RPMI7951 (cell line): ENCODE measurements at places on chromosomes 6 and 20. TPM values are rescaled to one million over a fixed set of nuclear protein-coding genes. Genes with fewer than 3 reads are reported as not detected.

FRK gene
- 1.7 and 1.8 TPM in 2 replicates for total RNA-seq

PHF3 gene
- 28.9 and 35.7 TPM in 2 replicates for total RNA-seq

DNA sequence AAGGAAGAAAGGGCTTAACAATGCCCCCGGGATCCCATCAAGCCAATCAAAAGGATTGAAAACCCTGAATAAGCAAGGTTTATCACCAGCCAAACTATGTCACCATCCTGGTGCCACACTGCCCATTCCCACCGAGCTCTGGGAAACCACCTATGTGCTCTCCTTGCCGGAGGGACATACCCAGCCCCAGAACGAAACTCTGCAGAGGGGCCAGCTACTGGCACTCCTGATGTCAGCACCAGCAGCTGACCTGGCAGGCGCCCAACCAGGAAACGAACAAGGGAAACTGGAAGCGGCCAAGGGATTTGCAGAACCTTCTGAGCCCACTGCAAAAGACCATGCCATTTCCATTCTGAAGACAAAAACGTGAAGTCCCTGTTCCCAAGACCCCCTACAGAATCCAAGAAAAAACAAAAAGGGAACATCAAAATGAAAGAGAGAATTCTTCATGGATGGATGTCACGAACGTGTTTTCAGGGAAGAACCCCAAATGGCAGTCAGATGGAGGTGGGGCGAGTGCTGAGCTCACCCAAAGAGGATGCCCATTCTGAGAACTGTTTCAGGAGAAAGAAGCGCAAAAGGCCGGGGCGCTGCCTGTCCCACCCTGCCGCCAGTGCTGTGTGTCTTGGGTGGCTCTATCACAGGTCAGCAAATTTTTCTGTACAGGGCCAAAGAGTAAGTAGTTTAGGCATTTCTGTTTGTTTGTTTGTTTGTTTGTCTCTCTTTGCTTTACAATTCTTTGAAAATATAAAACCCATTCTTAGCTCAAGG is 305.2 kb downstream of the ESR1 start:
- DNase-seq: no peak

LINC00237 gene
- not detected in 2 replicates for total RNA-seq

- no peak for DNase-seq
These were observed 65.6 kb downstream of the TULP4 start for GRCh38 chr6:158377860-158378259.

GRCh38 chr6:32519910-32520258 is 10.2 kb downstream of the HLA-DRB5 start:
- no peak for DNase-seq

MAFB gene
- total RNA-seq: 2.9 and 3.3 TPM in 2 replicates

C20orf173 gene
- total RNA-seq: not detected in 2 replicates

CFAP61 gene
- 0.12 TPM in 1 of 2 replicates, not detected in the other for total RNA-seq

GRCh38 chr6:94254689-94255088 is 835.3 kb upstream of the EPHA7 start:
- DNase-seq: no peak

GPLD1 gene
- total RNA-seq: not detected in 2 replicates

CRISP3 gene
- total RNA-seq: not detected in 2 replicates

- no peak for DNase-seq
These were observed 40.5 kb downstream of the SCGN start for GRCh38 chr6:25692472-25692871.

DNA sequence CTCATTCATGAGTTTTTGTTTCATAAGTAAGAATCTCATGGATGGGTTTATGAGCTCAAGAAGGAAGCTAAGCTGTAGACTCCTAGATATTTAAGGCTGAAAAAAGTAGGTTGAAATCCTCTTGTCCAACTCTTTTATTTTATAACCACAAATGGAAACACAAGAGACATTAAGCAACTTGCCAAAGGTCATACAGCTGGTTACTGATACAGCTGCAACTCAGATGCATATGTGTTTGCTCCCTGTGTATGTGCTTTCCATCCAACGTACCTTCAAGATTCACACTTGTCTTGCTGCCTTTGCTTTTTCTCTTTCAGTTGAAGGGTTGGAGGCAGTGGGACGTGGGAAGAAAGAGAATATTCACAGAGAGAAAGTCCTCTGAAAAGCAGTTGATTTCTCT is 153.5 kb upstream of the STMND1 start:
- DNase-seq: peak; percentile 53

- DNase-seq: no peak
These were observed 325.5 kb downstream of the RNGTT start for GRCh38 chr6:88637761-88638545.

C6orf141 gene
- 0.20 and 0.60 TPM in 2 replicates for total RNA-seq

- DNase-seq: peak; percentile 43
These were observed 30.4 kb downstream of the KCNQ2 start for GRCh38 chr20:63442100-63442493.

GRIK2 gene
- total RNA-seq: 0.88 and 2.0 TPM in 2 replicates

TOP1 gene
- 15.6 and 18.5 TPM in 2 replicates for total RNA-seq

DNA sequence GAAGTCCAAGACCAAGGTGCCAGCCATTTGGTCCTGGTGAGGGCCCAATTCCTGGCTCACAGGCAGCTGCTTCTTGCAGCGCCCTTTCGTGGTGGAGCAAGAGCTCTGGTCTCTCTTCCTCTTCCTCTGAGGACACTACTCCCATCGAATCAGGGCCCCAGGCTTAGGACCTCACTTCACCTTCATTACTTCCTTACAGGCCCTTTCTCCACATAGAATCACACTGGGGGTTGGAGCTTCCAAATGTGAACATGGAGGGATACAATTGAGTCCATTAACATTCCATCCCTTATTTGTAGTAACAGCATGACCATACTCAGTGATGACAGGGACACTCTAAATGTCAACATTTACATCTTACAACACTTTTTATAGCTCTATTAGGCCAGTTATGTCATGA is 2.3 kb downstream of the RAMACL start:
- no peak for DNase-seq

CHRNA4 gene
- total RNA-seq: not detected in 2 replicates

DNA sequence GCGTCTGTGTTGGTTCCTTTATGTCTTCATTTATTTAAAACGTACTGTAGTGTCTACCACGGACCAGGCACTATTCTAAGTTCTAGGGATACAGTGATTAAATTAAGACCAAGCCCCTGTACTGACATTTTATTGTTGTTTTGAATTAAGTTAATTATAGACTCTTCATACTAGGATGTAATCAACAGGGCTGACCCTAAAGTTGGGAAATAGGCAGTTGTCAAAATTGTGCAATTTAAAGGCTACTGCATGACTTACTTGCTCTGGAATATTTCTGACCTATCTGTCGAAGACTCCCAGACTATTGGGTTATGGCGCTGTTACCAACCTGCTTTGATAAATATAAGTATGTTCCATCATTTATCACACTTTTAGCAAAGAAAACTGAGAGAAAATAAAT is 6.7 kb downstream of the MYO6 start:
- no peak for DNase-seq

GRCh38 chr20:62305765-62306413 is 3.1 kb downstream of the ADRM1 start:
- peak; percentile 53 for DNase-seq

- DNase-seq: no peak
These were observed 5.8 kb downstream of the DSP start for GRCh38 chr6:7547315-7547714.

DNA sequence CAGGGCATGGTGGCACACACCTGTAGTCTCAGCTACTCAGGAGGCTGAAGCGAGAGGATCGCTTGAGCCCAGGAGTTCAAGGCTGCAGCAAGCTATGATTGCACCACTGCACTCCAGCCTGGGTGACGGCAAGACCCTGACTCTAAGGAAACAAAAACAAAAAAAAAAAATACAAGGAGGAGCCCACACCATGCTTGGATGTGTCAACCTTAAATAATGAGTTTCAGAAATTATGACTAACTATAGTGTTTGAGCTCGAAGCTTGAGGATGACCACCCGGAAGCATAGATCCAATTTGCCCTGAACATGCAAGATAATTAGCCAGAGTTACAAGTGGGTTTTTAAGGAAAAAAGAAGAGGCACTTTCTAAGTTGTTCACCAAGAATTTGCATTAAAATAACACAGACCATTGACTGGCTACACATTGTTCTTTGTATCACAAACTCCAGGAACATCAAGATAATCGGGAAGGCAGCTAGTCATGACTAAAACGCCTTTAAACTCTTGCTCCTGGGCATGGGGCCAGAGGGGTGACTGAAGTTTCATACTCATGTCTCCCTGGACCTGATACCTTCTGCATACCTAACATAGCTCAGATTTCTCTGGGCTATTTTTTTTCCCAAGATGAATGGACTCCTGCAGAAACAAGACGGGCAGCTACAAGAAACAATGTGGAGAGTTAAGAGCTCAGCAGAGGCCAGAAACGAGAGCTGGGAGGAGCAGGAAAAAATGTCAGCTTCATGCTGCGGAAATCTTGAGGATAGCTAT is 289.6 kb downstream of the PREX1 start:
- peak; percentile 46 for DNase-seq

- DNase-seq: no peak
These were observed 103.9 kb downstream of the AIG1 start for GRCh38 chr6:143164565-143165105.

DNA sequence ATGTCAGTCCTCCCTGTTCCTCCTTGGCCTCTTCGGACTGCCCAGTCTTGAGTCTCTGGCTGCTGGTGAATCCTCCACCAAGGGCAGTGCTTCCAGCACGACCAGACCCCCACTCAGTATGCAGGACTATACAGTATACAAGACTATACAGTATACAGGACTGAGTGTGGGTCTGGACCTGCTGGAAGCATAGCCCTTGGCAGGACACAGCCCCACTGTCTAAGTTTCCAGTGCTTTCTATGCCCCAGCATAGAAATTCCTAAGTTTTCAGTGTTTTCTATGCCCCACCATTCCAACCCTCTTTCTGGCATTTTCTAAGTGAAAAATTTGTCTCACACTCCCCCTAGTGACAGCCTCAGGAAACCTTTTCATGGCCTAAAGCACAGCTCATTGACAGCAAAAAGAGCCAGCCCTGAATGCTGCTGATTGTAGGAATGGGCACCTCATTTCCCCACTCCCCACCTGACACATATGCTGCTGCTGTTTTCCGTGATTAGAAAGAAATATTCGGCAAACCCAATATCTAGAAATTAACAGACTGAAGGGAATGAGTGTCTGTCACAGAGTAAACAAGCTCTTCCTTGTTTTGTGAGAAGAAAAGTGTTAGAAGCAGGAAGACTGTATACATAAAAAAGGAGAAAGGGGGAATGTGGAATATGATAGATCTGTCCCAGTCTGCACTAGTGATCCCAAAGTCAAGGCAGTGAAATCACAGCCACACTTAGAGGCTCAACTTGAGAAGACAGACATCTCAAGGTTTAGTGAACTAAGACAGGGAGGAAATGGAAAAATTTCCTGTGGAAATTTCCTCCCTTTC is 206.9 kb downstream of the IBTK start:
- DNase-seq: peak; percentile 68

SCAF8 gene
- 18.3 and 21.4 TPM in 2 replicates for total RNA-seq

DNA sequence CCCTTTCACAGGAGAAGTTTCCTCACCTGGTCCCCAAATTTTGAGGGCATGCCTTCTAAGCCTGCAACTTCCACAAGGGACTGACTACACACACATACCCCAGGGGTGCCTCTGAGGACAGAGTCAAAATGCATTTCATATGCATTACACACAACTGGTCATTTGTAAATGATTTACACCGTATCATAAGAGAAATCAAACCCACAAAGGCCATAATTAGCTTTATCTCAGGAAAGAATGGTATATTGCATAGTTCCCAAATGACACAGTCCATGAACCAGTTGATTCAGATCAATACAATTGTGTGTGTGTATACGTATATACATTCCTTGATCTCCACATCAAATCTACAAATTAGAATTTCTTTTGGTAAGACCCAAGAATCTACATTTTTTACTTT is 203.3 kb upstream of the PRDM1 start:
- DNase-seq: no peak

- DNase-seq: no peak
These were observed 5.9 kb downstream of the WASF1 start for GRCh38 chr6:110173506-110174132.

- DNase-seq: no peak
These were observed 4.5 kb upstream of the FOXC1 start for GRCh38 chr6:1605004-1605892.

ELOVL4 gene
- 1.7 TPM in 2 replicates for total RNA-seq

- DNase-seq: no peak
These were observed 4.4 kb downstream of the ANKRD60 start for GRCh38 chr20:58224097-58224496.

GRCh38 chr20:20002101-20002998 is 14.8 kb upstream of the NAA20 start:
- DNase-seq: peak; percentile 47

DNAAF9 gene
- 11.5 and 12.0 TPM in 2 replicates for total RNA-seq

DNA sequence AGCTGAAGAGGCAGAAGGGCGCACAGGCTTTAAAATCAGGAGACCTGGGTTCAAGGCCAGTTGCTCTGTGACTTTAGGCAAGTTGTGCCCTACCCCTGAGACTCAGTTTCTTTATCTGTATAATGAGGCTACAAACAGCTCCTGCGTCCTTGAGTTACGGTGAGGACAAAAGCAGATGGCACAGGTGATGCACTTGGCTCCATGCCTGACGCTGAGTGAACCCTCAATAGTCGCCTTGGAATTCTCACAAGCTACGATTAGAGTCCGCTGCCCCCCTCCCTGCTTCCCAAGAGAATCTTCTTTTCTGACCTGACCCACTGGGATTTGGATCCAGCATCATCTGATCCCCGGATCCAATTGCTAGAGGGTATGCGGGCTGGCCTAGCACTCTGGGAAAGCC is 6.4 kb downstream of the KCNG1 start:
- no peak for DNase-seq

- peak; percentile 20 for DNase-seq
These were observed 669.5 kb upstream of the MARCKS start for GRCh38 chr6:113187661-113188060.

- DNase-seq: no peak
These were observed 497.5 kb upstream of the CITED2 start for GRCh38 chr6:139871803-139872510.

OTOR gene
- total RNA-seq: not detected in 2 replicates

DNA sequence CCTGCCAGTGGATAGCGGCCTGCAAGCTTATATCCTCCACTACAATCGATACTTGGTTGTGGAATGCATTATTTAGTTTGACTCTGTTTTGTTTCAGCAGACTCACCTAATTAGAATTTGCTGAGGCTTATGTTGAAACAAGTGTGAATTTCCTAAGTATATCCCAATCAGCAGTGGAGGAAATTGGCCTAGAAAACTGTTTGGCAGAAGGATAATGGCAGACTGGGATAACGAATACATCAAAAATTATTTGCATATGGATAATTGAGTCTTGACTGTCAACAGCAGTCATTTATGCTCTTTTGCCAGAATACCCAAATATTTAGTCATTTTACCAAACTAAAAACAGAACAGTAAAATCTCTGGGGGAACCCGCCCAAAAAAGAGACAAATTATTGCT is 261.0 kb downstream of the DOK5 start:
- no peak for DNase-seq
